ENCODE measurements at places on chromosomes 3 and 15.

GRCh38 chr3:58335652-58335947, 2.9 kb downstream of the PXK start:
- no peak for DNase-seq

DNA sequence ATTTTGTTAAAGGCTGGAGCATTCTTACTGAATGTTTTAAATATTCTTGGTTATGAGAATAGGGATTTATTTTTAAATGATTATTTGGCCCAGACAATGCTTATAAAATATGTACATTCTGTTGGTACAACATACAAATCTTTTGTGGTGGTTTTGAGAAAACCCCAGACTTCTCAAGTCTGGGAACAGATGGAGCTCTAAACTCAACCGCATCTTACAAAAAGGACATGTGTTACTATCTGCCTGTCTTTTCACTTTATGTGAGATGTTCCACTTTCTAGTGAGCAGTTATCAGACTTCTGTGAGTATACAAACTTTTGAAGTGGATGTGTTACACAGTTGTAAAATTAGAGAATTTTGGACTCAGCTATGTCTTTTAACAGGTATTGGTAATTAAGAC, 135.5 kb upstream of the RBMS3 start:
- no peak for DNase-seq

GRCh38 chr3:119562307-119562961, 3.0 kb upstream of the CD80 start:
- DNase-seq = no peak

DNA sequence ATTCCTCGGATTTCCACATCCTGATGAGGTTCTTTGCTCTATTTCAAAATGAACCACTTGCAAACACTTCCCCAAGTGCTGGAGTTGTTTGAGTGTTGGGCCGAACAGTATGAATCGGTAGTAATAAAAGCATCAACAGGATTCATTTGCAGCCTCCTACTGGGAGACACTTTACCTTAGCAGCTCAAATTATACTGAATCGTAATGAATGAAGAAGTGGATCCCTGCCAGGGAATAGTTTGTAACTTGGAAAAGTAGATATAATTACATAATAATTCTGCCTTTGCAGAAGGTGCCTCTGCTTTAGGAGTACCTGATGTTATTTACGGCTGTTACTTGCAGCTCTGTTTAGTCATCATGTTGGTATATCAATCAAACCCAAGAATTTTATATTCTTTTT, 669.1 kb downstream of the CADM2 start:
- DNase-seq = no peak

DNA sequence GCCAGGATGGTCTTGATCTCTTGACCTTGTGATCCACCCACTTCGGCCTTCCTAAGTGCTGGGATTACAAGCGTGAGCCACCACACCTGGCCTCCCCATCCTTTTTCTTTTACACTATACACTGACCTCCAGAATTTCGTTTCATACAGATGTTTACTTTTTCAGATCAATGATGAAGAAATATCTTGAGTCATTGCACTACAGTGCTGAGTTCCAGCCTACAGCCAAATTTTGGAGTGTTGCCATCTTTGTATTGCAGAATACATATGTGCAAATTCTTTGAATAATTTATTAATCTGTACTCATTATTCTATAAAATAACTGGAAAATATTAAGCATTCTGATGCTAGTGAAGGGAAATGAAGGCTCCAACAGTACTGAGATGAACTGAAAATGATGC, 12.5 kb downstream of the ZPLD1 start:
- DNase-seq = no peak

Measured in omental fat pad (tissue), 4 donors.